ENCODE measurements at places on chromosomes 1 and 21.

- DNase-seq = peak; percentile 95
Observed at GRCh38 chr1:235367000-235367908, at the start of gene TBCE. TSS of gene TBCE (plus strand) at chr1:235367427. CDS start at chr1:235380050, 12,623 bp downstream.

DNA sequence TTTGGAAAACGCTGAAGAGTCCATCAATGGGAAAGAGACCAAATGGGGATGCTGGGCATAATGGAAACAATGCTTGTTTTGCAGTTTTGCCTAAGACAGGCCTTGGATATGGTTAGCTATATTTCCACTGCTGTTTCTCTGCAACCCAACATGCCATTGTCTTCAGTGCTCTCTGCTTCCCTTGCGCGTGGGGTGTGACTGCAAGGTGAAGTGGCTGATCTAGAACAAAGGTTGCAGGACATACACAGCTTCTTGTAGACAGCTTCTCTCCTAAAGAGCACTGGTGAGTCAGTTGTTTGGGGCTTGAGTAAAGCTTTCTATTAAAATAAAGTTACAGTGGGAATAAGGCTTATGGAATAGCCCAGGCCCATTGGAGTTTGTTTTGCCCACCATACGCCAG lies 33.0 kb downstream of the RUNX1 start:
- DNase-seq = no peak

DNA sequence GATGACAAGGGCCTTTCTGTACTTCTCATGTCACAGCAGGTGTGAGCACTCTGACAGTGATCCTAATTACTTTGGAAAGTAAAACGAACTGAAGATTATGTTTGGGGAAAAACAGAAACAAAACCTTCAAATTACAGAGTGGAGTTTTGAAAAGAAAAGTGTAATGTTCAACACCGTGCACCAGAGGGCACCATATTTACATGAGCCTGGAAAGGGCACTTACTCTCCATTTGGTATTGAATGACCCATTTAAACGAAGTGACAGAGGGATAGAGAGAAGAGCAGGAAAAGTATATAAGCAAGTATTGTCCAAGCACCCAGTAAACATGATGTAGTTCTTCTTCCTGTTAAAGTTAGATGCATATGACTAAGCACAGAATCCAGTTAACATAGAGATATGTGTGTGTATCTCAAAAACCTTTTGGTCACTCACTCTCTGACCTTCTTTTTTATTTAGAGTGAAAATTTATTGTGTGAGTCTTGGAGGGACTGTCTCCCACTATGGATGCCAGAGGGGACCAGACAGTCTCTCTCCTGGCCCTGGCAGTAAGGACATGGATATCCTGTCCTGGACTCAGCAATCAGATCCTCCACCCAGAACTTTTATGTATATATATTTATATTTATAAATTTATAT lies 3.8 kb upstream of the RGSL1 start:
- DNase-seq = peak; percentile 56

DNA sequence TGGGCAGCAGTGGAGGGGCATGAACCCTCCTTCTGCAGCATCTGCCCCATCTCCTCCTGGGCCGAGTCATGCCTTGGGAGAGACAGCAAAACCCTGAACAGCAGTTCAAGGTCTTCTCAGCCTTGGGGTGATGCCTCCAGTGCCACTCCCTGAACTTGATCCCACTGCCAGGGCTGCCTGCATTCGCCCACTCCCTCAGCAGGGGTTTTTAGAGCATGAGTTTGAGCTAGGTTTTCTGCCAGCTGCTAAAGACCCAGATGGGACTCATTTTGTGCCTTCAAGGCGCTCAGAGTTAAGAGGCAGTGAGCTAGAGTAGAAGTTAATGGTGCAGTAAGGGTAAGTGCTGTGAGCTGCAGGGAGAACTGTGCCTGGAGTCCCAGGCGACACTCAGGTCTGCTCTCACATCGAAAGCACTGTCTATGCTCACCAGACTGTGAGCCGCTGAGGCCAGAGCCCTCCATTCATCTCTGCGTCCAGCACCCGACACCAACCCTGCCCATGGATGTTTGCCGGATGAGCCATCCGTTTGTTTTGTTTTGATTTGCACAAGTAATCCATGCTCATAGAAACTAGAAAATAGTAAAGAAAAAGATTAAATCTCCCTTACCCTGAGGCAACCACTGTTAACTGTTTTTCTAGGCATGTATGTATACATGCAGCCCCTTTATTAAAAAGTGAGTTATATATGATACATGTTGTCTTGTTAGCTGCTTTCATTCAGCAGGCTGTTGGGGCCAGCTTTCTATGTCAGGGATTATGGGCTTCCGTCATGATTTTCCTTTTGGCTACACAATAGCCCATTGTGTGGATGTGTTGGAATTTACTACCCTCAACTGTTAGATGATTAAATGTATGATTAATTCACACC lies 67.8 kb downstream of the VPS26C start:
- DNase-seq = no peak

- DNase-seq = peak; percentile 89
Observed at GRCh38 chr1:168408884-168409283, 128.2 kb downstream of the TBX19 start.

- no peak for DNase-seq
Observed at GRCh38 chr1:43446388-43446740, 7.4 kb downstream of the HYI start.

DNA sequence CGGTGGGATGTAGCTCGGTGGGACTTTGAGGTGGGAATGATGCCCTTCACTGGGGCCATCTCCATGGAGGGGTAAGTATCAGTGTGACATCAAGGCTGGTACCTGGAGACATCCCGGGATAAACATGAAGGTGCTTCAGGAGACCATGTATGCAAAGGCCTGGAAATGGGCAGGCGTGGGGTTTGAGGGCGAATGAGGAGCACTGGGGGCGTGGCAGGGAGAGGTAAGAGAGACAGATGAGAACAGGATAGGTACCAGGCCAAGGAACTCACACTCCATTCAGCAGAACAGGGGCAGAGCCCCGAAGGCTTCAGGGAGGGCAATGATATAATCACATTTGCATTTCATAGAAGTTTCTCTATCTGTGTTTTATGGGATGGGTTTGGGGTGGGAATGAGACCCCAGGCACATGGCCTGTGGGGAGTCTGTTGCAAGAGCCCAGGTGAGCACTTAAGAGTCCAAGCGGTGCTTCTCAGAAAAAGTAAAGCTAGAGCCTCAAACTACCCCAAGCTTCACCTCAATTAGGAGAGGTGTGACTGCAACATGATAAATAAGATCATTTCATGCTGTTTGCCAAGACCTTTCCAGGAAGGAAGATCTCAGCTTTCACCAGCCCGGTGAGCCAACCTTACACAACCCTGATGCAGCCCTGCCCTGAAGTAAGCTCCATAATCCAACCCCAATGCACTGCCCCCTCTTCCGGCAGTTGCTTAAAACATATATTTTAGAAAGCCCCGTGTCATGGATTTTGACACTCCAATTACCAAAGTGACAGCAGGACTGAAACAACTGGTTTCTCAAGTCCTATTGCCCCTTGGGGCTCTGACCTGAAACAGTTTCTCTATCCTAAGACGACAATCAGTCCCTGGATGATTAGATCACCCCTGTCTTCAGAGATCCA lies 7.4 kb downstream of the S100A9 start:
- DNase-seq = no peak

DNA sequence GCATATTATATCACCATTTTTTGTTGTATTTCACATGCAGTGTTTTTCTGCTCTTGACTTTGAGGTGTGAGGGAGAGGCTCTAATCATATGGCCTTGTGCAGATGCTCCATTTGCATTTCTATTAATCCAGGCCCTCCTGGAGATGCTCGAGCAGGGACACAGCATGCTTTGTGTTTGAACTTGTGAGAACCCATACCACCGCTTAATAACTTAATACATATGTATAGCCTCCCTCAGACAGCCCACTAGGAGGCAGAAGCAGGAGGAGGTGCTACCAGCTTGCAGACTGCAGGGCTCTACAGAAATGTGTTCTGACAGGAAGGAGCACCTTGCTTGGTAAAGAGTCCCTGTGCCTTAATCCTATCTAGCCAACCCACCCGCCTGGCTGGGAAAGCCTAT lies 155.2 kb downstream of the BARHL2 start:
- DNase-seq = no peak

DNA sequence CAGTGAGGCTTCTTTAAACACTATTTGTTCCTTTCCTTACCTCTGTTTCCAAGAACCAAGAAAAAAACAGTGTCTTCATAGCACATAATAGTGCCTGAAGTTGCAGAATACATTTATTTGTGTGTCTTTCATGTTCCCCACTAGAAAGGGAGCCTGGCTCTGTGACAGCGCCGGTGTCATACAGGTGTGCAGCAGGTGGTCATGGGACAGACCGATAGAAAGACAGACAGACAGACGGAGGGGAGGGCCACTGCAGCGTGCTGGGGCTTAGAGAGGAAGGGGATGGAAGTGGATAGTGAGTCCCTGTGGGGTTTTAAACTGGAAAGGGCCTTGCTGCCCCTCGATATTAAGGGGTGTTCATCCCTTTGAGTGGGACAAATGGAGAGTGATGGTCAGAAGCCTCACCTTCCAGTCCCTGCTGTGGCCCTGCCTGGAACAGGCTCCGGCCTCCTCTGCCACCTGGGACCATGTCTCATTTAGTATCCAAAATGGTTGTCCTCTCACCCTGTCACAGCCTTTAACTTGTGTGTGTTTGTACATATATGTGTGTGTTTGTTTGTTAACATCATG lies 152.9 kb downstream of the PGBD5 start:
- DNase-seq = no peak
